Left lung (tissue), 14 donors: ENCODE measurements at places on chromosomes 1 and 21. TPM values are rescaled to one million over a fixed set of nuclear protein-coding genes. Genes with fewer than 3 reads are reported as not detected.

MFAP2 gene
- total RNA-seq: 54.3 TPM

ETV3L gene
- not detected for total RNA-seq

CFHR3 gene
- total RNA-seq: 0.34 TPM

ANKRD65 gene
- 35.2 TPM for total RNA-seq

EXO5 gene
- total RNA-seq: 8.5 TPM
